ENCODE measurements at places on chromosomes 16 and 17.
A peak's percentile ranks its signal among the peaks of the same experiment; 100 is the strongest.

GRCh38 chr16:783404-784161 lies 4.6 kb downstream of the RPUSD1 start:
- no peak for DNase-seq

- no peak for DNase-seq
Measured at GRCh38 chr17:49715717-49716279, 8.0 kb upstream of the SLC35B1 start.

DNA sequence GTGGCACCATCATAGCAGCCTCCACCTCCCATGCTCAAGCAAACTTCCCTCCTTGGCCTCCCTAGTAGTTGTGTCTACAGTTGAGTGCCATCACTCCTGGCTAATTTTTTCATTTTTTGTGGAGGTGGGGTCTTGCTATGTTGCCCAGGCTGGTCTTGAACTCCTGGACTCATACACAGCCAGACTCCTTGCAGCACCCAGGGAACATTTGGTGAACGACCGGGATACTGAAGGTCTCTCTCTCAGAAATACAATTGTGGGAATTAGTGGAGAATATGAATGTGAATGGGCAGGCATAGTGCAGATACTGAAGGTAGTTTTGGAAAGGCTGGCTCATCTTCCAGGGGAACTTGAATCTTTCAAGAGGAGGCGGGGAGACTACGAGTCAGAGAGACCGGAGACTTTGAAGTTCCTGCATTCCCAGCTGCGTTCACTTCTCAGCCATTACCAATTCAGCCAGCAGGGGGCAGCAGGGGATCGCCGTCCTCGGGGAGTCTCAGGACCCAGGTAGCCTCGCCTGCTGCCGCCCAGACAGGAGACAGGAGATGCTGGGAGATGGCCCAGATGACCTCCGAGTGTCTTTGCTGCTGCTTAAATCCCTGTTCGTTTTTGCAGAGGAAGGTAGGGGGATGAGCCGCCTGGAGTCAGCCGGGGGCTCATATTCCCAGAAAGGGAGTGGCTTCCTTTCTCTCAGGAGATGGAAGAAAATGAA lies 68.6 kb downstream of the HAPSTR1 start:
- peak; percentile 5 for DNase-seq

DNA sequence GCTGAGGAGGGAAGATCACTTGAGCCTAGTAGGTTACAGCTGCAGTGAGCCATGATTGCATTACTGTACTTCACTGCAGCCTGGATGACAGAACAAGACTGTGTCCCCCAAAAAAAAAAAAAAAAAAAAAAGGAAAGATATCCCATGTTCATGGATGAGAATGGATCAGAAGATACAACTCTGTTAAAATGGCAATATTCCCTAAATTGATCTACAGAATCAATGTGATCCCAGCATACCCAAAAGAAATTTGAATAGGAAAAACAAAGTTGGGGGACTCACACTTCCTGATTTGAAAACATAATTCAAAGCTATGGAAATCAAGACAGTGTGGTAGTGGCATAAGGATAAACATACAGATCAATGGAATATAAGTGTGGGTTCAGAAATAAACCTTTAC lies 12.7 kb upstream of the KANSL1 start:
- DNase-seq: no peak

DNA sequence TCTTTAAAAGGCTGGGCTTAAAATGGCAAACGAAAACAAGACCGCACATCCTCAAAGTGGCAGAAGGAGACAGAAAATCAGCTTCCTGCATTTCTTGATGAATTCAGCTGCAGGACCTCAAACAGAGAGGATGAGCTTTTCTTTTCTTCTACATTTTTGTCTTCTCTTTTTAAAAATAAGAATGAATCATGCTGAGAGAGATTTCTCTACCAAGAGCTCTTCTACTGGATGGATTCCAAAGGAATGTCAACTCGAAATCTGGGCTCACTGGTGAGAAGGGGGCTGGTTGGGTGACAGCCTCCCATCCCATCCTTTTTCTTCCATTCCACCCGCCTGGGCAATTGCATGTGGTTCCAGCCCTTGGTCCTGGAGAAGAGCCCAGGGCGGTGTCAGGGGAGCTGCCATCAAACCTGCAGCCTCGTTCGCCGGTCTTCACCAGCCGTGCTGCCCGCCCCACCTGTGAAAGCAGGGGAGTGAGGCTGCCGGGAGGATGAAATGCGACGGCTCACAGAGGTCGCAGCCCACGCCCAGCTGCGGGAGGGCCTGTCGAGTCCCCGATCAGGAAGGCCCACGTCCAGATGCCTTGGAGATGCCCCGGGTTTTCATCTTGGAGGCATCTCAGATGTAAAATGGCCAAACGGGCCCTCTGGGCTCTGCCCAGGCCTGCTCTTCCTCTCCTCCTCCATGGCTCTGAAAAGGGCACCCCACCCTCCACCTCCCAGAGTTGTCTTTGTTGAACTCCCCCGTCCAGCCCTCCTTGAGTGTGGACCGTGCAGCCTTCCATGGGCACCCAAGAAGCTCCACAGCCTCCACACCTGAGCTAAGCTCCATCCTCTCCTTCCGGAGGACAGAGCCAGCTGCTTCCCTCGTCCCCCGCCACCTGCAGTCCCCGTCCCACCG lies 121.9 kb downstream of the FOXL1 start:
- DNase-seq: no peak

DNA sequence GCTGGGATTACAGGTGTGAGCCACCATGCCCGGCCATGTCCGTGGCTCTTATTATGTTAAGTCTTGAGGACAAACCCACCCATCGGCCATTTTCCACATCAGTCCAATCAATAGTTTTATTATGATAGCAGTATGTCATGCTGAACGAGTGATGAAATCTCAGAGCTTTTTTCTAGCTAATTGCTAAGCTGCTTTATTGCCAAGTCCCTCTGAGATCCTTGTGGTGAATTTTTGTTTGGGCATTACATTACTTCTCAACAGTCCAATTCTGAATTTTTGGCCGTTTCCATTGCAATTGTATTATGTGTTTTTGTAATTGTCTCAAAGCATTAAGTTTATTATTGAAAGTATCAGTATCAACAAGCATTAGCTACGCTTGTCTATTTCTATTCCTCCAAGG lies 10.9 kb downstream of the RNF112 start:
- DNase-seq: no peak

DNA sequence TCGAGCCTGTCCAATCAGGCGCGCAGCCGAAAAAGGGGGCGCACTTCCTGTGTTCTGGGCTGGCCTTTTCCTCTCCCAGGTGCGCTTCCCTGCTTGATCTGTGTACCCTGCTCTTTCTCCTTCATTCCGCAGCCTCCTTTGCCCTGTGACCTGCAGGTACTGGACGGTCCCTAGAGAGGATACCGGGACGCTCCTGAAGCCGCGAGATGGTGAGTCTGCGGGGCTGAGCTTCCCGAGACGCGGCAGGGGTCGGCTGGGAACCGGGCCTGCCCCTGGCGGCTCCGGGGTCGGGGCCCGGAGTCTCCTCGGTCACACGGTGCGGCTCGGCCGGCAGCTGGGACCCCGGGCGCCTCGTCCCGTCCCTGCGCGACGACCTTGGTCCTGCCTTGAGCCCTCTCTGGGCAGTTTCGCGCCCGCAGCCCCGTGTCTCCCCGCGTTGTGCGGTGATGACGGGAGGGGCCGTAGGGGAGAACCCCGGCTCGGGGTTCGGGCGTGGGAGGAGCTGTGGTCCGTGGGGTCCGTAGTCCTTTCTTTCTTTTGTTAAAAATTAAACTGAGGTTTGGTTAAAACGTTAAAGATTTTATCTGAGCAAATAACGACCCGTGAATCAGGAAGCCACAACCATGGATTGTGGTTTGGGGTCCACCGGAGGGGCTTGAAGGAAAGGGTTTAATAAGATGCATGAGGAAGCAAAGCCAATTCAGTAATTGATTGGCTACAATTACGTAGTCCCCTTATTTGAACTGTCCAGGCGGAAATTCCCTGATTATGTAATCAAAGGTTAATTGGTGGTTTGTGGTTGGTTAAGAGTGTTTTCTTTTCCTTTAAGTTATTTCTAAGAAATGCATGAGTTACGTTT lies 172.8 kb upstream of the ZNF267 start:
- DNase-seq: peak; percentile 62

All from activated CD4-positive, alpha-beta T cell treated with anti-CD3 and anti-CD28 coated beads, Interleukin-2, amount 50 U/mL, for 24 hours (primary cell).